CD8-positive, alpha-beta memory T cell (primary cell): ENCODE measurements at places on chromosomes 5 and 9. TPM values are rescaled to one million over a fixed set of nuclear protein-coding genes. Genes with fewer than 3 reads are reported as not detected.

Gene MCC
- 4.2 TPM for total RNA-seq

- H3K4me1 ChIP-seq, result peaks cover 29% of the 10 kb centered on the region
- no peak for DNase-seq
- no peaks in the 10 kb centered on the region for H3K36me3 ChIP-seq
Measured at GRCh38 chr5:133052317-133053175, 733 bp downstream of the HSPA4 start.

GRCh38 chr5:71740015-71740753 lies 21.1 kb downstream of the CARTPT start:
- no peaks in the 10 kb centered on the region for H3K4me1 ChIP-seq
- no peak for DNase-seq
- H3K36me3 ChIP-seq, result no peaks in the 10 kb centered on the region
- no peak overlapping the region for H3K4me3 ChIP-seq

GRCh38 chr9:14346231-14346791 lies 32.4 kb upstream of the NFIB start:
- no peaks in the 10 kb centered on the region for H3K4me1 ChIP-seq
- H3K36me3 ChIP-seq, result no peaks in the 10 kb centered on the region
- no peak overlapping the region for H3K27ac ChIP-seq
- peaks cover 16% of the 10 kb centered on the region for H3K27me3 ChIP-seq
- no peak overlapping the region for H3K4me3 ChIP-seq

DNA sequence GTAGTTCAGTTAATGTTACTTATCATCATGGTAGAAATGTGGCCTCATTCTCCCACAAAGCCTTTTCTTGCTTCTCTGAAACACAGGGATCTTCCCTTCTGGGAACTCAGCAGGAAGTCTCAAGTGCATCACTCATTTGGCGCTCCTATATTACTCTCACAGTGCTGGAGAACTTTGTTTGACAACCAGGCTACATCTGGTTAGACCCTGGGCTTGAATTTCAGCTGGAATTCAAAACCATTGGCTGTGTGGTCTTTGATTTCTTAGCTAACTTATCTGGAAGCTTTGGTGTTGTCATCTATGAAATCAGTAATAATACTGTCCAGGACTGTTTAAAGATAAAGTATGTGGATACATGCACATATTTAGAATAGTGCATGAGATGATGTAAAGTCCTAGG lies 1777.1 kb downstream of the MAT2B start:
- no peak overlapping the region for H3K4me3 ChIP-seq
- H3K36me3 ChIP-seq, result no peaks in the 10 kb centered on the region
- H3K4me1 ChIP-seq, result no peaks in the 10 kb centered on the region
- H3K27ac ChIP-seq, result no peak overlapping the region
- no peak for DNase-seq

Gene NDFIP1
- total RNA-seq, result 84.4 TPM

Gene IL3
- 71.9 TPM for total RNA-seq

DNA sequence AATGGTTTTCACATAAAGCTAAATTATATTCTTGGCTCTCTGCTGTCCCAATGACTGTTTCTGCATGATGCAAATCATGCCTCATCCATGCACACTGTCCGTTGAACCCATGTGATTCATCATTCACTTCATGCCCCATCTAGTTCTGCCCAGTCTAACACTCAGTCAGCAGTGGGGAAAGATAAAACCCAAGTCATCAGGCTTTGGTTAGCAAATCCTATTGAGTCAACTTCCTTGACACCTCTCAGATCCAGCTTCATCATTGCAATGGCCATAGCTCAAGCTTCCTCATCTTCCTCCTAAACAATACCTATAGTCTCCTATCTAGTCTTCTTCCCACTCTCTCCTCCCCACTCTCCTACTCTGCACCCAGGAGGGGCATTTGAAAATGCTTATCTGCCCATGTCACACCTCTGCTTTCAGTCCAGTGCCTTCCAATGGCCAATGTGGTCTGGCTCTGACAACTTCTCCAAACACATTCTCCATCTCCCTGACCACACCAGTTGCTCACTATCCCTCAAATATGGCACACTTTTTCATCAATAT lies 266.0 kb upstream of the TRIM32 start:
- DNase-seq, result no peak
- H3K4me3 ChIP-seq, result no peak overlapping the region
- no peaks in the 10 kb centered on the region for H3K27me3 ChIP-seq
- H3K36me3 ChIP-seq, result no peaks in the 10 kb centered on the region
- H3K4me1 ChIP-seq, result no peaks in the 10 kb centered on the region
- H3K27ac ChIP-seq, result no peak overlapping the region

- no peak overlapping the region for H3K27ac ChIP-seq
- no peaks in the 10 kb centered on the region for H3K36me3 ChIP-seq
- no peaks in the 10 kb centered on the region for H3K4me1 ChIP-seq
- DNase-seq, result no peak
- H3K27me3 ChIP-seq, result no peaks in the 10 kb centered on the region
Measured at GRCh38 chr9:100240512-100240911, 112.2 kb downstream of the TEX10 start.

Gene MEGF10
- total RNA-seq, result not detected

DNA sequence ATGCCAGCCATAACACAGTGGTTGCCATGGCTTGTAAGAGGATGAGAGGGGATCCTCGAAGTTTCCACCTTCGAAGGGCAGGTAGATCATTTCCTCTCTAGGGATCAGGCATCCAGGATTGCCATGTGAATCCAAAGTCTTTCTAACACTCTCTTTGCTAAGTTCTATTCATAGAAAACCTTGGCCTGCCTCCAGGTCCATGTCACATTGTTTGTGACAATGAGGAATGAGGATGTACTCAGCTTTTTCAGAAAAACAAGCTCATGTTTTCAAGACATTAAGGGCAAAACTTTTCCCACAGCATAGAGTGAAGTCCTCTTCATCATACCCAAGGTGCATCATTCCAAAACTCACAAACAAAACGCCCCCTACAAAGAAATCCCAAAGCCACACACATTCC lies 19.6 kb downstream of the ESM1 start:
- no peak for DNase-seq
- H3K27me3 ChIP-seq, result no peaks in the 10 kb centered on the region
- no peaks in the 10 kb centered on the region for H3K36me3 ChIP-seq
- no peak overlapping the region for H3K4me3 ChIP-seq
- H3K4me1 ChIP-seq, result no peaks in the 10 kb centered on the region
